CD4-positive, alpha-beta memory T cell (primary cell): ENCODE measurements at places on chromosomes 7 and 10. TPM values are rescaled to one million over a fixed set of nuclear protein-coding genes. Genes with fewer than 3 reads are reported as not detected.

GRCh38 chr7:95899919-95900513, 127.7 kb downstream of the DYNC1I1 start:
- DNase-seq = no peak

Gene SKIDA1
- total RNA-seq = 0.73 TPM

Gene ZNF853
- total RNA-seq = 2.0 TPM

Gene NRCAM
- 0.41 TPM for total RNA-seq

Gene MBL2
- total RNA-seq = not detected

DNA sequence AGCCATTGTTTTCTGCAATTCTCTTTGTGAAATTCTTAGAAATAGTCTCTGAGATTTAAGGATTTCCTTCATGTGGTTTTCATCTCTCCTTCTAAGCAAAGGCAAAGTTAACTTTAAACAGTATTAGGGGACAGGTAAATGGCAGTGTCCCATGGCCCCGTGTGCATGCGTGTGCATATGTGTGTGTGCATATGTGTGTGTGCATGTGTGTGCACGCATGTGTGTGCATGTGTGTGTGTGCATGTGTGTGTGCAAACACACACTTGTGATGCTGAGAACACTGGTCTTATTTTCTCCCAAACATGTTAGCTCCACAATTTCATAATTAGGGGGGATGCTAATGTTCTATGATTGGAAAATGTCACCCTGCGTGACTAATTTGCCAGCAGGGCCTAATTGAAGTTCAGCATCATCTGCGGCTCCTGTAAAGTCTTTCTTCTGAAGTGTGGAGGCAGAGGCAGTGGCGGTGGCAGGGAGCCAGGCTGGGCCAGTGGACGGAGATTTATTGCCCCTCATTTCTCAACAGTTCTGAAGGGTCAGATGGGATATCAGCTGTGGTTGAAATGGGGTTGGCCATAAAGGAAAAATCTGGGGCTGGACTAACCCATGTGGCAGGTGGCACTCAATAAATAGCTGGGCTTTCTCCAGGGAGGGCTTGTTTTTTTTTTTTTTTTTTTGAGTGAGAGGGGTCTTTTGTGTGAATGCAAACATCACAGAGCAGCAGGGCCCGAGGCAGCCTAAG, 289.3 kb upstream of the PODXL start:
- no peak for DNase-seq

DNA sequence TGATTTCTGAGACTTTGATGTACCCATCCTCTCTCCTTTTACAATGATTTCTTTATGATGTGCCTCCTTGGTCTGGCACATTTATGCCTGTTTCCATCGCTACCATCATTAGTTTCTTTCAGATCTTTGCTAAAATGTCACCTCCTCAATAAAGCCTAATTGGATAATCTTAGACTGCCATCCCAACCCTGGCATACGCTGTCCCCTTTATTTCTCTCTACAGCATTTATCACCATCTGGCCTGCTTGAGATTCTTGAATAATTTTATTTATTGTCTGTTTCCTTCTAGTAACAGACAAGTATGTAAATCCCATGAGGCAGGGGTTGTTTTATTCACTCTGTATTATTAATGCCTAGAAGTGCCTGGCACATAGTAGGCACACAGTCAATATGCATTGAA, 6.7 kb upstream of the DNTT start:
- DNase-seq = no peak

GRCh38 chr10:5040010-5040673, 36.5 kb upstream of the AKR1C2 start:
- DNase-seq = no peak

Gene C10orf67
- total RNA-seq = not detected

Gene CRHR2
- total RNA-seq = not detected

DNA sequence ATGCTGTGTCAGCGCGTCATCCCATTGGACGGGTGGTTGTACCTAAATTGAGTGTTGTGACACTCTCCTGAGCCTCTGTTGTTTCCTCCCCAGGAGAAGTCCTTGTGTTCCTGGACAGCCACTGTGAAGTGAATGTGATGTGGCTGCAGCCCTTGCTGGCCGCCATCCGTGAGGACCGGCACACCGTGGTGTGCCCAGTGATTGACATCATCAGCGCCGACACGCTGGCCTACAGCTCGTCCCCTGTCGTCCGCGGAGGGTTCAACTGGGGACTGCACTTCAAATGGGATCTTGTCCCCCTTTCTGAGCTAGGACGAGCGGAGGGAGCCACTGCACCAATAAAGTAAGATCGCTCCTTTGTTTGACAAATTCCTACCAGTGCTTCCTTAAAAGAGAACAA, 82.5 kb downstream of the GALNT11 start:
- DNase-seq = no peak

DNA sequence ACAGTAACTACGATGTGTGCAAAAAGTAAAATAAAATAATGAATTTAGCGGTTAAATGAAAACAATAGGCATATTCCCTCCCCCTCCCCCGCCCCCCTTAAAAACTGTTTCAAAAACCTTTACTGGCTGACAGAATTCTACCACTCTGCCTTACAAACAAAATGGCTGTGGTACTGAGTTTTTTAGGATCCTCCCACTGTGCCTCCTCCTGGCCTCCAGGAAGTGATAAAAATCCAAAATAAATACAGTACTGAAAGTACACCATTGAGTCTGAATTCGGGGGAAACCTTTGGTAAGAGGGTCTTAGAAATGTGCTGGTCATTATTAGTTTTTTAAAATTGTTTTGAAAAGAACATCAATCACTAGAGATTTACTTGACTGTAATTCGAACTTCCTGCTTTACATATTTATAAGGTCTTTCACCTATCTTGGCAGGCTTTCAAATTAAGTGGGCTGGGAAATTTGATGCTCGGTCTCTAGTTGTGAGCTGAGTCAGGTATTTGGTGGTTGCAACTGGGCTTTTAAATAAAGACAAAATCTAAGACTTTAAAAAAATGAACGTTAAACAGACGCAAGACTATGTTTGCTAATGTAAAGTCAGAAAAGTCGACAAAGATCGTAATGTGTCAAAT, 32.5 kb upstream of the EPC1 start:
- peak; percentile 67 for DNase-seq

Gene CLRN3
- not detected for total RNA-seq

Gene IL2RA
- total RNA-seq = 15.1 TPM

Gene HGF
- not detected for total RNA-seq

GRCh38 chr10:118968060-118968459, 61.5 kb upstream of the NANOS1 start:
- no peak for DNase-seq

GRCh38 chr10:43421519-43421918, 12.5 kb upstream of the HNRNPF start:
- DNase-seq = no peak

Gene ZNF117
- total RNA-seq = 5.2 TPM

DNA sequence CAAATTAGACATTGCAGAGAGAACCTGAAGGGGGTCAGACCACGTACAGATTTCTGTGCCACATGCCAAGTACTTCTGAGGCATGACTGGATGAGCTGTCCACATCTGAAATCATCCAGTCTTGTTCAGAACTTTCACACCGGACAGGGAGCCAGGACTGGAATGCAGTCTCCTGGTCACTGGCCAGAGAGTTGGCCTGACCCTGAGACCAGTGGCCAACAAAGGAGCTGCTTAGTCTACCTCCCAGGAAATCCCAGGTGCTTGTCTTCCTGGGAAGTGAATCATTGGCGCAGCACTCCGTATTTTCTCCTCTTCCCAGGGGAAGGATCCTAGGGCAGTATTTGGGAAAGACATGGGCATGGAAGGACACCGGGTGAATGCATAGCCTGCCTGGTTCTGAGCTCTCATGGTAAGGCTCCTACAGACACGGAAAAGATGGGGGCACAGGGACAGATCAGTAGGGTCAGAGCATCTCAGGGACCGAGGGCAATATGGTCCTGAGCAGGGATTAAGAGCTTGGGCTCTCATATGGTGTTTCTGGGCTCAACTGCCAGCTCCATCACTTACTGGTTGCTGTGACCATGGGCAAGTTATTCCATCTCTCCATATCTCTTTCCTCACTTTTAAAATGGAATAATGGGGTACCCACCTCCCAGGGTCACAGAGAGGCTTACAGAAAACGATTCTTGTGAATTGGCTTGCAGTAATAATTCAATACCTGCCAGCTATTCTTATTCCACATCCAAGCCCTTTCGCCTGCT, 1.3 kb upstream of the SCD start:
- no peak for DNase-seq

DNA sequence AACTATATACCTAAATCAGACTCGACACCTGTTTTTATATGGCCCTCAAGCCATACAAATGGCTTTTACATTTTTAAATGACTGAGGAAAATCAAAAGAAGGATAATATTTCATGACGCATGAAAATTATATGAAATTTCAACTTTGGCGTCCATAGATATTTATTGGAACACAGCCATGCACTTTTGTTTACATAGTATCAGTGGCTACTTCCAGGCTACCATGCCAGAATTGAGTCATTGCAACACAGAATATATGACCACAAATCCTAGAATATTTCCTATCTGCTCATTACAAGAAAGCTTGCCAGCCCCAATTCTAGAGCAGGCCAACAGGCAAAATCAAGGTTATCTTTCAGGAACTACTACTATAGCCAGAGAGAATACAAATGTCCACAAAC, 29.3 kb downstream of the AFAP1L2 start:
- DNase-seq = no peak

Gene AHR
- total RNA-seq = 35.2 TPM
